ENCODE measurements at places on chromosomes 5 and 9.

- DNase-seq = no peak
These were observed 426.6 kb upstream of the WWC1 start for GRCh38 chr5:167864801-167865200.

- no peak for DNase-seq
These were observed 403.6 kb upstream of the IRX2 start for GRCh38 chr5:3155046-3155445.

DNA sequence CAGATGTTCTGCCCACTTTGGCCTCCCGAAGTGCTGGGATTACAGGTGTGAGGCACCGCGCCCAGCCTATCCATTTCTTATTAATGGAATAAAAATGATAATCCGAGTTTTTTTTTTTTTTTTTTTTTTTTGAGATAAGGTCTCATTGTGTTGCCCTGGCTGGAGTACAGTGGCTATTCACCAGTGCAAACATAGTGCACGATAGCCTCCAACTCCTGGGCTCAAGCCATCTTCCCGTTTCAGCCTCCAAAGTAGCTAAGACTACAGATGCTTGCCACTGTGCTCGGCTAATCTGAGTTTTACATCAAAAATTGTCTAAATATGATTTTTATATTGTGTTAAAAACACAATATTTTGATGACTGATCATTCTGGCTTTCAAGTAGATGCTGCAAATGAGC lies 6.6 kb downstream of the GPR107 start:
- DNase-seq = no peak

DNA sequence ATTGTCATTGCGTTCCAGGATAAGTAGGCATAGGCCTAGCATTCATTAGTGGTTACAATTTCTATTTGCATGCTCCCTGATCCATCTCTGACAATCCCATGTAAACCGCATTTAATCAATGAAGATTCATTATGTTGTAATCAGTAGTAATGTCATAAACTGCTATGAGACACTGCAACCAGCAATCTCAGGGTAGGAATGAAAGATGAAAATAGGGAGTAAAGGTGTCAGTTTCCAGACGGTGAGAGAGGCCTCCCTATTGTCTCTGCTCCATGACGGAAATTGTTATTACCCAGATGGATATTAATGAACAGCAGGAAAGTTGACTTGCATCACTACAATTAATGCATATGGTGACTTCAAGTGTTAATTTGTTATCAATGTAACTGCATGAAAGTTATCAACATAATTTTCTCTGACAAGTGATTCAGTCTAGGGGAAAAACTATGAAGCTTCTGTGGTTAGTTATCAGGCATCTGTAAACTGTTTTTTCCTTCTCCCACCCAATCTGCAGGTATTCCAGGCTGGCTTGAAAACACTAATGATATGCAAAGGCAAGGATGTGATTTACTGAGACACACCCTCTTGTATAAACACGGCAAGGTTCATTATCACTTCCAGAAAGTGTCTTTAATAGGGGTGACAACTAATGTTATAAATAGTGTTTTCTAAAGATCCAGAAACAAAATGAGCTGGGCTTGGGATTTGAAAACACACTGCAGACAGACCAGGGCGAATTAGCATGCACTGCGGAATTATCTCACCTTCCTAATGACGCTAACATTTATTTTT lies 73.5 kb downstream of the ZNF622 start:
- no peak for DNase-seq

- no peak for DNase-seq
These were observed 26.1 kb upstream of the ADRA1B start for GRCh38 chr5:159890141-159890540.

GRCh38 chr9:75051285-75051684 lies 23.2 kb upstream of the CARNMT1 start:
- no peak for DNase-seq

DNA sequence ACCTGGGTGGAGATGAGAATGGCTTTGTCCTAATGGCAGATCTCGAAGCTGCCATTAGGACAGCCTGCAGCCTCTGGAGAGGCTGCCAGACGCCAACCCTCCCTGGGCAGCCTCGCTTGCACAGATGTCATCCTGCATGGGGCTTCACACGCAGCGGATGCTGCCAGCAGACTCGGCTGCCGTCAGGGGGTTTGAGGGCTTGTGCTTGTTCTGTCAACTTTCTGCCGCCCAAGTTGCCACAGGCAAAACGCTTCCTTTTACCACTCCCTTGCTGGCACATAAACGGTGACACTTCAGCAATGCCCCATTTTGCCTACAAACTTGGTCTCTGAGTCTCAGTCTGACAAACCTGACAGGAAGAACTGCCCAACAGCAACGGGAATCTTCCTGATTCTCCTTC lies 24.7 kb downstream of the DAP start:
- no peak for DNase-seq

- no peak for DNase-seq
These were observed 28.2 kb upstream of the CCNB1 start for GRCh38 chr5:69138766-69139165.

Measured in stimulated activated CD4-positive, alpha-beta T cell treated with anti-CD3 and anti-CD28 coated beads, Interleukin-1b, Interleukin-23, amount 100 ng/mL, for 24 hours (primary cell).